ENCODE measurements at places on chromosomes 2 and 18.

DNA sequence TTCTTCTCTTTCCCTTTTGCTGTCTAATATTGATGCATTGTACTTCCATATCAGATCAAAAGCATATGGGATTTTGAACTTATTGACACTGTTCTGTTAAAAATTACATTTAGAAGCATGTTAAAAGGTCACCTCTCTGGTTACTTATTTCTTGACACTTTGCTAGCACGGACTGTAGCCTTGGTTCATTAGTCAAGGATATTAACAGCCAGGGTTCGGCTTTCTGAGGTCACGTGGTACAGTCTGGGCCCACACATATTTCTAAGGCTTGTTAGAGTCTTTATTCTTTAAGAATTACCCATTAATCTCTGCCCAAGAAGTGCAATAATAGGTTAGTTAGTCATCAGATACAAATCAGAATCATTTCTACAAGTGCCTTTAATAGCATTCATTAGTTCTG, 1035.8 kb upstream of the FANCL start:
- no peak for DNase-seq

- DNase-seq: no peak
These were observed 232.3 kb downstream of the DYM start for GRCh38 chr18:49228187-49228586.

- no peak for DNase-seq
These were observed 43.4 kb downstream of the KCNF1 start for GRCh38 chr2:10954856-10955818.

DNA sequence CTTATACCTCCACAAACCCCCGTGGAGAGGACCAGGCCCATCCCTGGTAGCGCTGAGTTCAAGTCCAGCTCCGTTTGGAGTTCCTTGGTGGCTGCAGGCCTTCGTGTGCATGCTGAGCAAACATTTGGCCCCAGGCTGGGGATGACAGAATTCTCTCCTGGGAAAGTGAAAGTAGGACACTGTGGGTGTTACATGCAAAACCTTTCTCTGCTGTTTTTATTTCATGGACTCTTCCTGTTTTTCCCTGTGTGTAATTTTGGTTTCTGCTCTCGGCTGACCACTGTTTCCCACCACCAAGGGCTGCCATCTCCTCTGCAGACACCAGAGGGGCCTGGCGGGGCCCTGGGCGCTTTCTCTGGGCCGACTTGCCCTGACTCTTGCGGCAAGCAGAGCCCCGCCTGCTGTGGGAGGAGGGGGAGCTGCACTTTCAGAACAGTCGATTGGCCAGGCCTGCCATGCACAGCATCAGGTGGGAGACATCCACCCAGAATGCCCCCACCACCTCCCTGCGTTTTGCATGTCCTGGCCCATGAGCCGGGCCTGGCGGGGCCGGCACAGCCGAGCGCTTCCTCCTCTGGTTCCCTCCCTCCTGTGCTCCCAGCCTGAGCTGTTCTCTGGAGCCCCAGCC, 102.4 kb downstream of the CABLES1 start:
- peak; percentile 65 for DNase-seq

- no peak for DNase-seq
These were observed 3.9 kb downstream of the NEB start for GRCh38 chr2:151730262-151730975.

DNA sequence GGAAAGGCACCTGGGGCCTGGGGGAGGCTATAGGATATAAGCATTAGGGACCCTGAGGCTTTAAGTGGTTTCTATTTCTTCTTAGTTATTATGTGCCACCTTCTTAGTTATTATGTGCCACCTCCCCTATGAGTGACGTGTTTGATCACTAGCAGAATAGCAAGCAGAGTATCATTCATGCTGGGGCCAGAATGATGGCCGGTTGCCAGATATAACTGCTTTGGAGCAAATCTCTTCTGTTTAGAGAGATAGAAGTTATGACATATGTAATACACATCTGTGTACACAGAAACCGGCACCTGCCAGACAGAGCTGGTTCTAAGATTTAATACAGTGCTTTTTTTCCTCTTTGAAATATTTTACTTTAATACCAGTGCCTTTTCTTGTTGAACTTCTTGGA, 29.4 kb downstream of the LIPG start:
- no peak for DNase-seq

- no peak for DNase-seq
These were observed 26.0 kb upstream of the GALR1 start for GRCh38 chr18:77223653-77224052.

DNA sequence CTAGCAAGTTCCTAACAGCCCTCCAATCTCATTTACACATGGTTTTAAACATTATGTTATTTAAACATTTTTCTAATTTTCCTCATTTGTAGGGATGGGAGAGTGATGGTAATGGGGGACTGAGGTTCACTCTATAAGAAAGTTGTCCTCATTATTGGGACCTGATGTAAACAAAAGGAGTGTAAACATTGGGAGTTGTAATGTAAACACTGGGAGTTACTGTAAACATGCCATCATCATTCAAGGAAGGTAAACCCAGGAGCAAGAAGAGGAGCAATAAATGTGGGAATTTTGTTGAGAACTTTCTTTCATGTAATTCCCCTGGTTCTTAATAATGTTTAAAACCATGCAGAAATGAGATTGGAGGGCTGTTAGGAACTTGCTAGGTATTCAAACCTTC, 17.8 kb downstream of the RFTN2 start:
- DNase-seq: no peak

DNA sequence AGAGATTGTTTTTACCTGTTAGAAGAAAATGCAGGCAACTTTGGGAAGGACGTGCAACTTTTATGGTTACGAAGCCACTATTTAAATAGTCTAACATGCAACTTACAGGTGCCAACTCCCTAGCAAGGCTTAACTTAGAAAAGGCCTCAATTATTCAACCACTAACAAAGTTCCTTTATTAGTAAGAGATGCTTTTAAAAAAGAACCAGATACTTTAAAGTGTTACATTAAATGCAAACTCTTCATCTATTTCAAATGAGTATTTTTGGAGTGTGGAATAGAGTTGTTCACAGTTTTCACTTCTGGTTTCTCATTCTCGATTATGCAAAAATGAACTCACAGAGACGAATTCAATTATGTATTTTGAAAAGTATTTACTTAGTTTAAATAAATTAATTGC, 51.7 kb downstream of the PELI1 start:
- DNase-seq: no peak

All from right lobe of liver (tissue), 6 donors.